ENCODE measurements at places on chromosomes 3 and 15.
A peak's percentile ranks its signal among the peaks of the same experiment; 100 is the strongest.

- peak; percentile 38 for DNase-seq
These were observed 21.7 kb downstream of the SH3BP5 start for GRCh38 chr3:15310491-15311370.

GRCh38 chr15:56759450-56759845 is 26.1 kb upstream of the ZNF280D start:
- DNase-seq, result peak; percentile 19

- no peak for DNase-seq
These were observed 2.0 kb downstream of the LYSMD2 start for GRCh38 chr15:51735228-51736010.

DNA sequence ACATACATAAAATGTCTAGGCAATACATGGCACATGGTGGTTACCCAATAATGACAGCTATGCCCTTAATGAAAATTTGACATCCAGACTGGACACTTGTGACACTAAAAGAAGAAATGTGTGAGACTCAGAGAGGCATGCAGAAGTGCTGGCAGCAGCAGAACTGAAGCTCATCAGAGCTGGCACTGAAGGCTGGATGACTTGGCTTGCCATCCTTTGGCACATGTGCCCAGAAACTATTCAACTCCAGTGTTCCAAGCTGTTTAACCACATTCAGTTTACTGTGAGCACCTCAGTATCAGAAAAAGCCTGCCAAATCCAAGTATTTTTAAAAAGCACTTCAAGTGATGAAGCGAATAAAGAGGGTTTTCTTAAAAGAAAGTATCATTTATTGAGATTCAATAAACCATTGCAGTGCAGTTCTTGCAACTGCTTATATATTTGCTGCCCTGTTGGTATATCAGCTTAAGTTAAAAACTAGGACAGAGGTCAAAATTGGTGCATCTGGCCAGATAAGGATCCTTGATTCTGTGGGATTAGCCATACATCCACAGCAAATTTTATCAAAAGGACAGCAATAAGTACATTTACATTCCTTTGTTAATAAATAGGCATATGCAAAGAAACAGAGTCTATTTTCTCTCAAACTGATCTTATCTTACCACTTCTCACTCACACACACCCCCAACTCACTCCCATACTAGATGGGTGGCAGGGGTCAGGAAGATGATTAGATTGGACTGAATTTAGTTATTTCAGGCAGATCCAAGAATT is 15.8 kb downstream of the IGSF11 start:
- no peak for DNase-seq

GRCh38 chr3:32018757-32019564 is 37.4 kb downstream of the ZNF860 start:
- peak; percentile 30 for DNase-seq

GRCh38 chr3:148682997-148683396 is 14.7 kb upstream of the AGTR1 start:
- DNase-seq, result no peak

- DNase-seq, result no peak
These were observed 168.1 kb upstream of the MYRIP start for GRCh38 chr3:39641274-39641673.

- DNase-seq, result no peak
These were observed 254.4 kb upstream of the GPR149 start for GRCh38 chr3:154684440-154684839.

- no peak for DNase-seq
These were observed 86.6 kb downstream of the CHRD start for GRCh38 chr3:184466413-184466960.

DNA sequence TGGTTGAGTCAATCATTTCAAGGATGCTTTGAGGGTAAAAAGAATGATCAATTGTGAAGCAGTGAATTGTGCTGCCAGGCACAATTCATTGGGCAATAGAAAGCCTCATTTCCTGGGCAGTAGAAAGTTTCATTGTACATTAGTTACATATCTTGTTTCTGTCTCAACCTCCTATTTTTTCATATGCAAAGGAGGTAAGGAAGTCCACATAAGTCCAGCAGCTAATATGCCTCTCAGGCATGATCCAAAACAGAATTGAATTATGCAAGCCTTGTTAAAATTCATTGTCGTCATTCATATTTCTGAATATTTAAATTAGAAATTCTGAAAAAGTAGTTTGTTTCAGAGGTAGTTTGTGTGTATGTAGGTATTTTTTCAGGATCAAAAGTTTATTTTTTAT is 65.8 kb downstream of the TFRC start:
- DNase-seq, result no peak

DNA sequence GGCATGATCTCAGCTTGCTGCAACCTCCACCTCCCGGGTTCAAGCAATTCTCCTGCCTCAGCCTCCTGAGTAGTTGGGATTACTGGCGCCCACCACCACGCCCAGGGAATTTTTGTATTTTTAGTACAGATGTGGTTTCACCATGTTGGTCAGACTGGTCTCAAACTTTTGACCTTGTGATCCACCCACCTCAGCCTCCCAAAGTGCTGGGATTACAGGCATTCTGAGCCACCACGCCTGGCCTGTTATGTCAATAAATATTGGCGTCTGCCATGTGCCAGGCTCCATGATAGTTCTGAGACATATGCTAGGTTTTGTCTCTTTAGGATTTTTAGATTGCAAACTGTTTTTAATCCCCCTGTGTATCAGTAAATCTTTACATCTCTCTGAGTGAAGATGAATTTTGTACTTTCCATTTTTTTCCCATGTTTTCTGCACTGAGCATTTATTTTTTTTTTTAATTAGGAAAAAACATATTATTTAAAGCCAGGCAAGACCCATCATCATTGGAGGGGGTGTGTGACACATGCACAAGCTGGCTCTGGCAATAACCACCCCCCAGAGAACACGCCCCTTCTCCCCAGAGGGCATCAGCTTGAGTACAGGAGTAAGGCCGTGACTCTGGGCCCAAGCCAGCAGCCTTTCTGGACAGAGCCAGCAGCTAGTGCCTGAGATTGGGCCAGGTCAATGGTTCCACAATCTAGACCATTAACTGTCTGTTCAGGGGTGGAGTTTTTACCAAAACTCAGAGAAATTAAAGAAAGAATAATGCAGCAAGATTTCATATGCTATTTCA is 51.0 kb upstream of the ATP1B3 start:
- DNase-seq, result no peak

GRCh38 chr3:112491373-112491772 is 7.9 kb downstream of the BTLA start:
- no peak for DNase-seq

- DNase-seq, result no peak
These were observed 31.3 kb downstream of the TARS3 start for GRCh38 chr15:101692801-101693598.

- DNase-seq, result no peak
These were observed 12.3 kb upstream of the PGPEP1L start for GRCh38 chr15:99019558-99020540.

- DNase-seq, result peak; percentile 6
These were observed 46.3 kb upstream of the UTS2B start for GRCh38 chr3:191376516-191377141.

GRCh38 chr15:29887721-29888120 is 65.5 kb upstream of the TJP1 start:
- no peak for DNase-seq

GRCh38 chr3:2097641-2098191 is 950 bp upstream of the CNTN4 start:
- no peak for DNase-seq

DNA sequence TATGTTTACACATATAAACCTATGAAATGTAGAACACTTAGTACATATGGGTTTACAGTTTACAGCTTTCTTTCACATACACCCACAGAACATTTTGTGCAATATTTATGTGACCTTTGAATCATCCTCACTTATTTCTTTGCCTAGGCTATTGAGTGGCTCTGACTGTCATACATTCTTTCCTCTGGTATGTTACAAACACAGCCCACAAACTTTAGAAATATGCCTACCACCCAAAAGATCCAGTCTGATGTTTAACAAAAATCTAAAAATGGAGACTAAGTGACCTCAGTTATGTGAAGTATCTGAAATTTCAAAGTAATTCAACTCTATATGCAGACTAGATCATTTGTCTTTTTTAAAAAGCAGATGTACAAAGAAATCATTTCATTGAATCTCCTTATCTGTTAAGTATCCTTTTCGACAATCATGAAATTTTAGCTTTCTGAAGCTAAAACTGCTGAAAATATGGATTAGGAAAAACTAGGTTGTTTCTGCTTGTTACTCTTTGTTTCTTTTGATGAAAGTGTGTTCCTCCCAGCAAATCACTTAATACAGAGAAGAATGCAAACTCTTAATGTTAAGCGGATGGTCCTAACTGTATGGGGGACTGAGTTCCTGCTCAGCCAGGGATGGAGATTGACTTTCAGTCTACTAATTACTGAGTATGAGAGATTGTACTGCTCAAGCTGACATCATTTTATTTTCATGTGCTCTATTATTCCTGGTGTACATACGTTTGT is 27.7 kb downstream of the CCDC54 start:
- DNase-seq, result no peak

GRCh38 chr3:65039754-65040210 is 352.0 kb upstream of the ADAMTS9 start:
- DNase-seq, result no peak

GRCh38 chr3:44885618-44886017 is 11.2 kb downstream of the TGM4 start:
- peak; percentile 80 for DNase-seq

GRCh38 chr15:61243983-61244593 is 15.0 kb upstream of the RORA start:
- DNase-seq, result no peak

GRCh38 chr3:141610939-141611338 is 124.1 kb downstream of the RASA2 start:
- DNase-seq, result no peak

GRCh38 chr3:23875113-23875725 is 41.6 kb downstream of the NKIRAS1 start:
- no peak for DNase-seq

DNA sequence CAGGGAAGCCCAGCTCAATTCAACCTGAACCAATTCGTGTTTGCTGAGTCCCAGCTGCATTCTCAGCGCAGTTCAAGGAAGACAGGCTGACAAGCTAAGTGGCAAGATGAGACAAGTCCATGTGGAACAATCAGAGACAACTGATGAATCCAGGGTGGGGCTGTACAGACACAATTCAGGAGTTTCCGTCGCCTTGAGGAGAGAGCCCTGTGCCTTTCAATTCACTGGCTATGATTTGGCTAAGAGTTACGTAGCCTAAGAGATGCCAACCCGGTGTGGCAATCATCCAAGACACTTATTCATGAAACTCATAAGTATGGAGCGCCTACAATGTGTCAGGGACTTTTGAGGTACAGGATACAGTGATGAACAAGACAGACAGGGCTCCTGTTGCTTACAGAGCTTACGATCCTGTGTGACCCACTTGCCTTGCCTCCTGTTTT is 15.5 kb upstream of the ZBED2 start:
- no peak for DNase-seq

DNA sequence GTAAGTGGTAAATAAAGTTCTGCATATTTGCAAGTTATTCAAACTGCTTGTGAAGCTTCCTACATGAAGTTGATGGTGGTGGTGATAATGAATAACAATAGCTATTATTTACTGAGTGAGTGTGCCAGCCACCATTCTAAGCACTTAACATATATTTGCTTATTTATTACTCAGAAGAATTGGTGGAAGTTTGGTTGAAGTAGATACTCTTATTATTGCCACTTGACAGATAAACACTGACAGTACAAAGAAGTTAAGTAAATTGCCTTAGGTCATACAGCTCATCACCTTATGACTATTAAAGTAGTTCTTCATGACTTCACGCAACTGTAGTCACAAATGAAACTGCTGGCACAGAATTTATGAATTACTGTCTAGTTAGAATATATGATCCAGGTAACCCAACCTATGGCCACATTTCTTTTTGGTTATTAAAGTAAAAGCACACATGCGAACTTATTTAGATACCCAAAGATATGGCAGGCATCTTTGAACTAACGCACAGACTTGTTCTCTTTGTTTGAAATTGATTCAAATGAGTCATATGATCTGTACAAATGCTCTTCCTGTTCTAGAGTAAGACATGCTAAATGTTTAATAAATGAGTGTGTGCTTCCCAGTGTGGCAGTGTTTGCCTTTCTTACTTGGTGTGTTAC is 99.8 kb upstream of the NR2F2 start:
- DNase-seq, result peak; percentile 3

DNA sequence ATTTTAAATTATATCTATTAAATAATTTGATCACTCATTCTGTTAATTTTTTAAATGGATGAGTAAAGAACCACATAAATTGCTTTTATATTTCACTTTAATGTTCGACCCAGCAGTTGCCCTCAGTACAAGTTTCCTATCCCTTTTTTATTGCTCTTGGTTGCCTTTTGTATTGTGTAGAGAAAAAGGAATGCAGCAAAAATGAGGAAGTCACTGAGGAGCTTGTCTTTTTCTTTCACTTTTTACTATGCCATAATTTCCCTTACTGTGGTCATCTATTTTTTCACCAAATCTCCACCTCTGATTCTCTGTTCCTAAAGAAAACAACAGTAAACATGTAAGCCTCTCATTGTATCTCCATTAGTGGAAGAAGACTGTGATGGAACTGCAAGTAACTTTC is 122.7 kb downstream of the B3GALNT1 start:
- no peak for DNase-seq

DNA sequence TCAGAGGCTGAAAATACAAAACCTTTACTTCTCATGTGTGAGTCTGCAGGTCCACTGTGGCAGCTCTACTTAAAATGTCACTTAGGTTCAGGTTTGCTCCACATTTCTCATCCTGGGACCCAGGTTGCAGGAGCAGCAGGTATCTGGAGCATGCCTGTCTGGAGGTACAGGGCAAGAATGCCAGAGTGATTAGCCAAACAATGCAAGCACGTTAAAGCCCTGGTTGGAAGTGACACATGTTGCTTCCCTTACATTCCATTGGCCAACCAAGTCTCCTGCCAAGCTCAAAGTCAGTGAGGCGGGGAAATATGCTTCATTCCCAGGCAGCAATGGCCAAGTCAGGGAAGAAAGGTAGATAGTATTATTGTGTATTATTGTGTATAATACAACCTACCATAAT is 76.8 kb upstream of the ARL6 start:
- DNase-seq, result no peak

DNA sequence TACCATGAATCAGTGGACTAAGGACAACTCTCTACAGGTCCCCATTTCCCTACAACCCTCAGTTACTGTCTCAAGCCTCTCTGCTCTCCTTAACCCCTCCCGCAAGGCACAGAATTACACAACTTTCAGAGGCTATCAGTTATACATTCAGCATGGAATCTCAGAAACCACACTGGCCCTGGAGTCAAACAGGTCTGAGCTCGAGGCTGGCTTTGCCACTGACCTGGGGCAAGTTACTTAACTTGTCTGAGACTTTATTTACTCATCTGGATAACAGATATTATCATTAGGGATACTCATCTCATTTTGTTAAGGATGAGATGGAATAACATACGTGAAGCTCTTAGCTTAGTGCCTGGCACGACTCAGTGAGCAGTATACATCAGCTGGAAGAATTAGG is 95.2 kb downstream of the WDR76 start:
- no peak for DNase-seq

DNA sequence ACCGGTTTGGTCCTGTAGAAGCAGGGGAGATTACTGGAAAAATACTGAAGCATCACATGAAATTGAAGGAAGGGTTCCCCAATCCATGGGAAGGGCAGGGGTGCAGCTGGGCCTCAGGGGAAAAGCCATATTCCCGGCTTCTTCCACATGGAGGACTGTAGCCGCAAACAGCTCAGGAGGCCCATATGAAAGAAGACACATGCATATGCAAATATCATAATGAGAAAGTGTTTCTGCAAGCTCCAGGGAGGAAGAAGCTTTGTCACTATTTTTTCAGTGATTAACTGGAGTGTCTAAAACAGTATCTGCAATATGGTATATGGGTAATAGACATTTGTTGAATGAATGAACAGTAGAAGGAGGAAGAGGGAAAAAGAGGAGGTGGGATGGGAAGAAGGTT is 19.1 kb downstream of the DPH3 start:
- no peak for DNase-seq

- DNase-seq, result no peak
These were observed 60.0 kb upstream of the FLNB start for GRCh38 chr3:57948080-57948671.
